ENCODE measurements at places on chromosomes 1 and 21. TPM values are rescaled to one million over a fixed set of nuclear protein-coding genes. Genes with fewer than 3 reads are reported as not detected.

Gene BEST4
- total RNA-seq, result not detected

Gene S100A7
- not detected for total RNA-seq

Gene SLC45A1
- 2.0 TPM for total RNA-seq

Gene VANGL2
- total RNA-seq, result not detected

Gene CLDN8
- total RNA-seq, result not detected

Gene OR2AK2
- total RNA-seq, result not detected

Gene PRMT2
- total RNA-seq, result 157 TPM

Gene OR6K2
- total RNA-seq, result not detected

Gene KIAA0040
- total RNA-seq, result 0.14 TPM

Gene OPRD1
- not detected for total RNA-seq

All from smooth muscle cell of bladder (primary cell).